Nephron progenitor cell (in vitro differentiated cells): ENCODE measurements at places on chromosomes 7 and 10.

DNA sequence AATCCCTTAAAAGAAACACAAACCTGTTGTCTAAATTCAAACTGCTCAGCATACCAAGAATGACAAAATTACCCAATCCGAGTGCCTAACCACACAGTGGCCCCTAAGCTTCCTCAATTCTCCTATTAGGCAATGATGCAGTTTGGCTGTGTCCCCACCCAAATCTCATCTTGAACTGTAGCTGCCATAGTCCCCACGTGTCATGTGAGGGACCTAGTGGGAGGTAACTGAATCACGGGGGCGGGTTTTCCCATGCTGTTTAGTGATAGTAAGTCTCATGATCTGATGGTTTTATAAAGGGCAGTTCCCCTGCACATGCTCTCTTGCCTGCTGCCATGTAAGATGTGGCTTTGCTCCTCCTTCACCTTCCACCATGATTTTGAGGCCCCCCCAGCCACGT lies 21.9 kb downstream of the PSAP start:
- no peak for DNase-seq

- no peak for DNase-seq
Measured at GRCh38 chr10:110676016-110676415, 31.9 kb downstream of the RBM20 start.

GRCh38 chr10:51063659-51064535 lies 10.4 kb upstream of the PRKG1 start:
- DNase-seq: no peak

GRCh38 chr7:30460246-30460633 lies 18.3 kb downstream of the NOD1 start:
- DNase-seq: no peak

GRCh38 chr7:43726466-43726865 lies 2.9 kb downstream of the COA1 start:
- no peak for DNase-seq

GRCh38 chr10:87915406-87915805 lies 52.0 kb downstream of the PTEN start:
- no peak for DNase-seq

GRCh38 chr7:47453093-47454061 lies 128.5 kb downstream of the TNS3 start:
- no peak for DNase-seq

DNA sequence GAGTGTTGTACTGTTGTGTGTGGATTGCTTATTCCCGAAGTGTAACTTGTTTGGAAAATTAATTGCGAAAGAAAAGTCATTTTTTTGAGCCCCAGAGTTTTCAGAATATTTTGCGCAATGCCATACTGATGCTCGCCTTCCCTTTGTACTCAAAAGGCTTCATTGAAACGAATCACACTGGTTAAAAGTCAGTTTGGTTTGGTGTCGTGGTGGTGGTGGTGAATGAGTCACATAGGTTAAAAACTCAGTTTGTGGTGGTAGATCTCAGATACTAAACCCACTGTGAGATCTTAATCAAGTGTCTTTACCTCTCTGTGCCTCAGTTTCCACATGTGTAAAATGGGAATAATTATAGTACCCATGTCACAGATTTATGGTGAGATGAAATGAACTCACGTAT lies 61.1 kb upstream of the IL6 start:
- DNase-seq: no peak

DNA sequence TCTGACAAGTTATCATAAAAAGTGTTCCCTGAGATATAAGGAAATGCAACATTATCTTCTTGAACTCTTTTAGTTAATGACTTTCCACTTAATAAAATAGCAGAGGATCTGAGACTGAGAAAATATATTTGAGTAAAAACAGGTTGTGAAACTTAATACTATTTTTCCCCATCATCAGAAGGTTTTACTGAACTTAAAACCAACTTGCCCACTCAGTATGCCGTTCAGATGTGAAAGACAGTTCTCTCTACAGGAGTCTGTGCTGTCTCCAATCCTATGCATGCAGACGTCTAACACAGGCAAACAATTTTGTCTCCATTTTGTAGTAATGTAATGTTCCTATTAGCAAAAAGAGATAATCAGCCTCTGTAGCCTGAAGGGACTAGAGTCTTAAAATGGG lies 38.2 kb upstream of the CYP2C18 start:
- DNase-seq: no peak

- no peak for DNase-seq
Measured at GRCh38 chr7:117072620-117073118, 119.4 kb downstream of the ST7 start.
